Lower leg skin (tissue), 4 donors: ENCODE measurements at places on chromosomes 6 and 20. TPM values are rescaled to one million over a fixed set of nuclear protein-coding genes. Genes with fewer than 3 reads are reported as not detected.

Gene FAXC
- 2.2 TPM for total RNA-seq

Gene ADTRP
- total RNA-seq, result 9.1 TPM

Gene NFKBIL1
- 30.3 TPM for total RNA-seq

Gene GRM1
- 0.10 TPM for total RNA-seq
